ENCODE measurements at places on chromosomes 4 and X.
A peak's percentile ranks its signal among the peaks of the same experiment; 100 is the strongest.

- no peak for DNase-seq
These were observed 94.5 kb downstream of the AFF1 start for GRCh38 chr4:87029356-87029755.

GRCh38 chr4:15242021-15242420 is 185.8 kb upstream of the C1QTNF7 start:
- DNase-seq: no peak

GRCh38 chr4:17218786-17219185 is 293.1 kb downstream of the QDPR start:
- DNase-seq: no peak

- no peak for DNase-seq
These were observed 2062.9 kb downstream of the ARAP2 start for GRCh38 chr4:34181311-34181841.

GRCh38 chrX:97597954-97598353 is 714.2 kb downstream of the RPA4 start:
- DNase-seq: no peak

GRCh38 chr4:113410686-113411085 is 350.9 kb downstream of the CAMK2D start:
- DNase-seq: no peak

- no peak for DNase-seq
These were observed 24.0 kb upstream of the PCDH7 start for GRCh38 chr4:30696191-30696590.

- DNase-seq: no peak
These were observed 9.2 kb upstream of the RBPJ start for GRCh38 chr4:26311633-26312032.

DNA sequence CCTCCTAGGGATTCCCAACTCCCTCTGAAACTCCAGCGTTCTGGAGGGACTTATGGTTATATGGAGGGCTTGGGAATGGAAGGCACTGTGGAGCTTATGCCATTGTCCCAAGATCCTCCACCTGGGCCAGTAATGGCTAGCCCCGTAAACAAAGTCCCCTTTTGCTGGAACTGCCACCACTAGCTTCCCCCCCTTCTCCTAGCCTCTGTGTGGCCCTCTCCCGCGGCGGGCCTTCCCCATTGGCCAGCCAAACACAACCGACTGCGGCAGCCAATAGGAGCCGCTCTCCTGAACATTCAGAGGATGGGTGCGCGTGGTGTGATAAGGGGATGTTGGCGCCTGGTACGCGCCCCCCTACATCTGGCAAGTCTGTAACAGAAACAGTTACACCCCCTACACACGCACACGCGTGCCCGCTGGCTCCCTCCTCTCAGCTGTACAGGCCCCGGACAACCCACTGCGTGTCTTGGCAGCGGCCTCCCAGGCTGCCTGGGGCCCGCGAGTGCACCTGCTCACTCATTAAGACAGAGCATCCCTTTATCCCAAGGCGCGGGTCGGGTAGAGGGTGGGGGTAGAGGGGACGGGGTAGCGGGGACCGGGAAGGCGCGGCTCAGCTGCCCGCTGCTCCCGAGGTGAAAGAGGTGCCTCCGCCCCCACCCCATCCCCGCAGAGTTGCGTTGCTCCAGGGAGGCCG is 863 bp upstream of the RAB33A start:
- peak; percentile 38 for DNase-seq

DNA sequence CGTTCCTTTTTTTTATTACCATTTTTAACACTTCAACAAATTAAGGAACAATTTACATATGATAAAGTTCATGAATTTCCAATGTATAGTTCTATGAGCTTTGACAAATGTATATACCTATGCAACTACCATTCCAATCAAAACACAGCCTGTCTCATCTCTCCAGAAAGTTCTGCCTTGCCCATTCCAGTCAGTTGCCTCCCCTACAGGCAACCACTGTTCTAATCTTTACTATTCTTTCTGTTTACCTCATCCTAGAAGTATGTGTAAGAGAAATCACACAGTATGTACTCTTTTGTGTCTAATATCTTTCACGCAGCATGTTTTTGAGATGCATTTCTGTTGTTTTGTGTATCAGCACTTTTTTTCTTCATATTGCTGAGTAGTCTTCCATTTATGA is 224.9 kb downstream of the KIT start:
- no peak for DNase-seq

- DNase-seq: no peak
These were observed 46.6 kb upstream of the CDKN2AIP start for GRCh38 chr4:183397741-183398297.

GRCh38 chr4:180084561-180084960 is 2158.6 kb upstream of the TENM3 start:
- DNase-seq: no peak

- DNase-seq: no peak
These were observed 407.6 kb upstream of the BOD1L1 start for GRCh38 chr4:14035076-14035475.

- DNase-seq: no peak
These were observed 316.7 kb downstream of the DMD start for GRCh38 chrX:32894679-32895078.

DNA sequence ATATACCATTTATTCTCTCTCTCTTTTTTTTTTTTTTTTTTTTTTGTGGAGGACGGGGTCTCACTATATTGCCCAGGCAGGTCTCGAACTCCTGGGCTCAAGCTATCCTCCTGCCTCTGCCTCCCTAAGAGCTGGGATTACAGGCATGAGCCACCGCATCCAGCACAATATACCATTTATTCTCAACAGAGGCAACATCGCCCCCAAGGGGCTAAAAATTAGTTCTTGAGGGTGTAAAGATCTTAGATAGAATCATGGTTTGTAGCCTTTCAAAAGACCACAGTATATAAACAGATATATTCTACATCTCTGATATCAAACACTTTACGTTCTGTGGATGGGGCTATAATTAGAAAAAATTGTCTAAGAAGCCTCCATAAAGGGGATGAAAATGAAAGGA is 39.8 kb upstream of the TCEAL2 start:
- DNase-seq: no peak

DNA sequence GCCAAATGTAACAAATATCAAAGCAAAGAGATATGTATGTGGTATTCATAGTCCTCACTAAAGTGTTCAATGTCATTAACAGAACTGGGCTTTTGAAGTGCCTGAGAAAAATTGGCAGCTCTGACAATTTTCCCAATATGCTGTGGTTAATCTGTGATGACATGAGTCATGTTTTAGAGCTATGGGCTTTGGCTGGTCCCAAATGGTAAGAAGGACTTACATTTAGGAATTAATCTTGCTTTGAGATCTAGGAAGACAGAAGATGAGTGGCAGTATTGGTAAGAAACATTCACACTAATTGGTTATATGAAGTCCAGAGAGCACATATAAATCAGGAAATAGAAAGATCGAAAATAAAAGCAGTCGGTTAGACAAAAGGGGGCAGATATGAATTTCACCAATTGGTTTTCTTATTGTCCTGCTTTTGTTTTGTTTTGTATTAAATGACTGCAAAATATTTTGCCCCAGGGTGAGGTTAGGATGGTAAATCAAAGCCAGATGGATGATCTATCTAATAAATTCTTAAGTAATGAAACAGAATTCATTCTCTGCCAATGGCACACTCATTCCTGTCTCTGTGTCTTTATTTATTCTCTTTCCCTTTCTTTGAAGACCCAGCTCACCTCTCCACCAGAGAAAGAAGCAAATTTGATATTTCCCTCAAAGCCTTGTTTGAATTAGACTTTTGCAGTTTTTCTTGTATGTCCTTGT is 993.1 kb downstream of the RPA4 start:
- no peak for DNase-seq

- no peak for DNase-seq
These were observed 475.0 kb downstream of the GABRG1 start for GRCh38 chr4:45648846-45649245.

GRCh38 chrX:118367338-118367737 is 21.4 kb downstream of the WDR44 start:
- no peak for DNase-seq

DNA sequence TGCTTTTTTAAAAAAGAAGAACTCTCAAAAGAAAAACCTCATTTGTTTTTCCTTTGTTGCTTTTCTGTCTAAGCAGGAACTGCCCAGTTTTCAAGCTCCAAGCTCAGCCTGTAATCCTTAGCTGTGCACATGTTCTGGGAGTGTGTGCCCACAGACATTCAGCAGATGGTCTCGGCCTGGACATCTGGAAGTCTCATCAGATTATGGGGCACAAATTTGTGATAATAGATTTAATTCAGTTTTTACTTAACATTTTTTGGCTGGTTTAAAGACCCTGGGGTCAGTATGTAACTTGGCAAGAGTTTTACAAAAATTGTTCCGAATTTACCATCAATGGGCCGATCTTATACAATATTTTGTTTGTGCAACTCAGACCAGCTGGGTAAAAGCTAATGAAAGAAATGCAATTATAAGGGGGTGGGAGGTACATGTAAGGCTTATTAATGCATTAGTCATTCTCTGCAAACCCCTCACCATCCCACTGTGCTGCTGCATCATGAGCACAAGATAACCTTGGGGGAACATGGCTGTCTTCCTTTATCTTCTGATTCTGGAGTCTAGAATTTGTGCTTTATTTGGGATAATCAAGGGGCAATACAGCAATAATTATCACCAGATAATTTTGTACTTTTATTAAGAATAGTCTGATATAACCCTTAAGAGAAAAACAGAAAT is 86.9 kb upstream of the PHOX2B start:
- DNase-seq: no peak

- no peak for DNase-seq
These were observed 487.1 kb downstream of the STPG2 start for GRCh38 chr4:97656044-97656720.

- DNase-seq: no peak
These were observed 78.6 kb upstream of the BOD1L1 start for GRCh38 chr4:13706120-13706519.

GRCh38 chrX:70808942-70809940 is 99.3 kb downstream of the TEX11 start:
- DNase-seq: no peak

GRCh38 chr4:38306482-38307071 is 346.4 kb downstream of the PTTG2 start:
- DNase-seq: no peak

DNA sequence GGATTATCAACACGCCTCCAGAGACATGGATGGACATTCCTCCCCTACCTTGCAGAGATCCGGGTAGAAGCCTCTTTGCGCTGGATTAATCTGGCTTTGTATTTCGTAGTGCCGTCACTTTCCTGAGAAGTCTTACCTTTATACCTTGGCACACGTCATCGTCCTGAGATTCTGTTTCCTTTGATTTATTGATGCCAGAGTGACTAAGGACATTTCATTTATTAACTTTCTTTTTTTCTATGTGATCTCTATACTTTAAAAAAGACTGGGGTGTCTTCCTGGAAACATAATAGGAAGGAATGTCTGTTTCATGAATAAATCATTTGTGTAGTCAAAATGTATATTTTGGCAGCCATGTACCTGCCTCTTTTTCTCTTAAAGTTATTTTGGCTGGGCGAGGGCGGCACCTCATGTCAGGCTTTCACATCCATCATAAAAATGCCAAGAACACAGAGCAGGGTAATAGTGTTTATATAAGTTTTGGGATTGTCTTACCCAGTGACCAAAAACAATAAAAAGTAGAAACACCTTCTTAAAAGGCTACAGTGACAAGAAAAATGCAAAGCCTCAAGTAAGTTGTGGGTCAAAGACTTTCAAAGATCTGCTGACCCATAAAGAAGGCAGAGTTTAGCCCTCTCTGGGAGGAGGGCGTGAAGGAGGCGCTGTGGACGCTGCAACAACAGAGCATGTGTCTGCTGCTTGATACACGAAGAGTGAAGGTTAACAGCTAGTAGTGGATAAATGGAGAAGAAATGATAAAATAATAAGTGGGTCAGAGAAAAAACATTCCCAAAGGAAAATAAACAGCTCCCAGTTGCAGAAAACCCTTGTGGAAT is 124.4 kb downstream of the SHROOM3 start:
- DNase-seq: no peak
